ACHN (cell line): ENCODE measurements at places on chromosomes 16 and 17.
A peak's percentile ranks its signal among the peaks of the same experiment; 100 is the strongest.

- peak; percentile 64 for DNase-seq
Observed at GRCh38 chr16:4936181-4936990, 562 bp downstream of the PPL start.

GRCh38 chr17:57705921-57706695 is 39.0 kb downstream of the CCDC182 start:
- DNase-seq = no peak

DNA sequence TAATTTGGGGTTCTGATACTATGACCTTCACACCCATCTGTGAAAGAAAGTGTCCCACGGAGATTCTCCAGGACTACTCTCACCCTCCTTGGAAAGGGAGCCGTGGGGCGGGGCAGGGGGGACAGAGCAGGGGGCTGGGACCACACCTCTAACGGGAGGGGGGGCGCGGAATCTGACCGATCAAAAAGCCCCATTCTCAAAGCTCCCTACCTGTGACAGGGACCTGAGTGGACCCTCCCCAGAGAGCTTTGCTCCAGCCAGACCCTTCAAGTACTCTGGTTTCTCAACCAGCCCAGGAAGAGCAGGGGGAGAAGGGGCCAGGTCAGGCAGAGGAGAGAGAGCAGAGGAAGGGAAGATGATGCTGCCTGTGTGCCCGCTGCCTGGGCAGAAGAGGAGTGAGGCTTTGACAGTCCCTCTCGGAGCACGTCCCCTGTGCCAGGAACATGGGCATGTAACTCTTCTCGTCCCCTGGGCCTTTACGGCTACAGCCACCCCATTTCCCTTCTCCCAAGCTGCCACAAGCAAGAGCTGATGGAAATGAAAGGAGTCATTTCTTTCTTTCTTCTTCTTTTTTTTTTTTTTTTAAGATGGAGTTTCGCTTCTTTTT is 682 bp downstream of the XAF1 start:
- DNase-seq = no peak

DNA sequence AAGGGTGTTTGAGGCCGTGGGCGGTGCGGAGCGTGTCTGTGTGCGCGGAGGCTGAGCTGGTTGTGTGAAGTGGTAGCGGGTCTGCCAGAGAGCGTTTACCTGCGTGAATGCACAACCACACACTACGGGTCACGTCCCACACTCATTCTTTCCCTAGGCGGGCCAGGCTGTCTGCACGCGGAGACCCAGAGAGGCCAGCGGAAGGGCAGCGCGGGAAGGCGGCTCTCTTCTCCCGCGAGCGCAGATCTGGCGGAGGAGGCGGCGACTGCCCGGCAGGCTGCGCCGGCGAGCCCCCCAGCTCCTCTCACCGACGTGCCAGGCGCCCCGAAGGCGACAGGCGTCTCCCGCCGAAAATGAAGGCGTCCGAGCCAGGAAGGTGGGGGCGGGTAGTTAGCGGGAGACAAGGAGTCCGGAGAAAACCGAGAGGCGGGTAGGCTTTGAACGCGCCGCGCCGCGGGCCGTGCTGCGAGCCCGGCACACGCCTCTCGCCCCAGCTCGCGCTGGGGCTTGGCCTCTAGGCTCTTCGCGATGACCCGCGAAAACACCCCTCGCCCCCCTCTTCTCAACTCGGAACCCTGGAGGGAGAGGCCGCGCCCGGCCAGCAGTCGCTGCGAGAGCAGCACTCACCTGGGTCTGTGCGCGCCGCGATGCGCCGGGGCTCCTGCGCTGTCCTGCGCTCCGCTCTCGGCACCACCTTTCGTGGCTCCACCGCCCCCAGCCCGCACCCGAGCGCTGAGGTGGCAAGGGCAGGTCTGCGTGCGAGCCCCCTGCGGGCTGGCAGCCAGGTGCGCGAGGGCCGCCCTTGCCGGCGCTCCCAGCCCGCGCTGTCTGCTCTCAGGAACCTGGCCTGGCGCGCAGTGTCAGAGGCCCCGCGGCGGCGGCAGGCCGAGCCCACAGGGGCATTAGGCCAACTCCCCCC is 2.0 kb upstream of the FOXF1 start:
- no peak for DNase-seq

DNA sequence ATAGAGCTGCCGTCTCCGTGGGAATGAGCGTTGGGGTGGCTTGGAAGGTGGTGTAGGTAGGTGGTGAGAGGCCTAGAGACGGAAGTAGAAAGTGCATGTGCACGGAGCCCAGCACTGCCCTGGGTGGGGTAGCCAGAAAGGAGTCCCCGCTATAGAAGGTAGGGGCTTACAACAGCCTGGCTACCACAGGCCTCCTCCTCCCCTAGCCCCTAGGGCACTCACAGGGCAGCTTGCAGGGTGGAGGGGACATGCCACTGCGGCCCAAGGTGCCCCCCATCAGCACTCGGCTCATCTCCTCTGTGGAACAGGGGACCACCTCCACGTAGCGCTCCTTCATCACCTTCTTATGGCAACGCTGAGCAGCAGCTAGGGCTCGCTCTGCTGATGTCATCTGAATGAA is 5.0 kb downstream of the ESRP2 start:
- no peak for DNase-seq

- DNase-seq = no peak
Observed at GRCh38 chr16:83624429-83625120, 183.2 kb upstream of the HSBP1 start.

DNA sequence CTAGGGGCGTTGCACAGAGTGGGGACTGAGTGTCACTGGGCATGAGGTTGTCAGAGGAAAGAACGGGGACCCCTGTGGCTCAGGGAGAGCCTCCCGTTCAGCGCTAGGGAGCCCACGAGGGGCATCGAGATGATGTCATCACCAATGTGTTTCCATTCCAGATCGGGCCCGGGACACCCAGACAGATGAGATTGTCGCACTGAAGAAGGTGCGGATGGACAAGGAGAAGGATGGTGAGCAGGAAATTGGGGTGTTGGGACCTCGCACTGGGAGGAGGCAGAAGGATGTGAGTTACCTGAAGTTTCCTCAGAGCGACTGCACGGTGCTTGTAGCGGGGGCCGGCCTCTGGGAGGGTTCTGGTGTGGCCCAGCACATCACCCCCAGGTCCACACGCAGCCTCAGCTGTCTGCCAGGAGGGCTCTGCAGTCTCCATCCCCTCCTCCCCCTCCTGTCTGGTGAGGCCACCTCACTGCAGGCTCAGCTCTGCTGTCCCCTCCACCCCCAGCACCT is 4.0 kb downstream of the CDK10 start:
- no peak for DNase-seq

DNA sequence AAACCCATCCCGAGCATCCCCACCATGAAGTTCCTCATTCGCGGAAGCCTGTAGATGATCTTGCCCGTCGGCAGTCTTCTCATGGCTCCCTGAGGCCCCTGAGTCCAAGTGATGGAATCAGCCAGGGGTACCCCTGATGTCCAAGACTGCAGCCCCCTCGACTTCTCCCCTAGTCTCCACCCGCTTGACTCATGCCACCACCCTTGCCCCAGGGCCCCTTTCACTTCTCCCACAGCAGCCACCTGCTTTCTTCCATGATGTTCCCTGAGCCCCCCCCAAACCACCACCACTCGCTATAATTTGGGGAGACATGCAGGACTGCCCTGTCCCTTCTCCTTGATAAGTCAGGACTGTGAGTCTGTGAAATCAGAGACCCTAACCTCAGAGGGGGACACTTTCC is 11.4 kb downstream of the BEAN1 start:
- DNase-seq = no peak

- peak; percentile 51 for DNase-seq
Observed at GRCh38 chr16:57092786-57093411, 516 bp downstream of the CPNE2 start.

DNA sequence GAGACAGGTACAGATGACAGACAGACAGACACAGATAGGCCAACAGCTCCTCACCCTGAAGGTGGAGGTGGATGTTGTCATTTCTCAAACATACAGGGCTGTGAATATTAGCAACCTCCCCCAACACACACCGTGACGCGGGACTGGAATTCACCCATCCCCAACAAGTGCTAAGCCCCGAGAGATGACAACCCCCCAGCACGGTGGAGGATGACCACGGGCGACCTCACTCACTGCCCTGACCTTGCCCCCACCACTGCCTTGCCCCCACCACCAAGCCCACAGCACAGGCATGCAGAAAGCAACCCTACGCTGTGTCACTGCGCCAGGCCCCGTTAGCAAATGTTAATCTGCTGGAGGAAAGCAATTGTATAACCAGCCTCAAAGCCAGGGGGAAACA is 4.9 kb upstream of the KRT17 start:
- no peak for DNase-seq

- DNase-seq = no peak
Observed at GRCh38 chr17:1852327-1852726, 22.5 kb downstream of the RPA1 start.

DNA sequence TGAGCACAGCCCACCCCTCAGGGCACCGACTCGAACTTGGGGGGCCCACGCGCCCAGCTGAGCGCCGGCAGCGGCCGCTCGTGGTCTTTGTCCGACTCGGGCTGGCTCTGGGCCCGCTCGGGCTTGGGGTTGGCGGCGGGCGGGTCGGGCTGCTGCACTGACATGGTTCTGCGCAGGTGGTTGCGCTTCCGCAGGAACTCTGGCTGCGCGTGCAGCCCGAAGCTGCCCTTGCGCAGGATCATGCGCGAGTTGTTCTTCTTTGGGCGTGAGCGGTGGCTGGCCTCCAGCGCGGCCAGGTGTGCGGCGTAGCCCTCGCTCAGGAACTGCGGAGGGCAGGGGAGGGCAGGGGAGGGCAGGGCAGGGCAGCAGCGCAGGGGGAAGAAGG is 11.1 kb downstream of the PIMREG start:
- no peak for DNase-seq

GRCh38 chr17:18246880-18247612 is 11.5 kb downstream of the FLII start:
- DNase-seq = peak; percentile 18

GRCh38 chr17:14297161-14297851 is 3.6 kb upstream of the HS3ST3B1 start:
- no peak for DNase-seq

- no peak for DNase-seq
Observed at GRCh38 chr16:4689864-4690704, 3.3 kb upstream of the NUDT16L1 start.

GRCh38 chr16:84869473-84869845 is 49.7 kb downstream of the CRISPLD2 start:
- DNase-seq = no peak

- DNase-seq = no peak
Observed at GRCh38 chr17:80851277-80851925, 140.2 kb upstream of the CHMP6 start.

DNA sequence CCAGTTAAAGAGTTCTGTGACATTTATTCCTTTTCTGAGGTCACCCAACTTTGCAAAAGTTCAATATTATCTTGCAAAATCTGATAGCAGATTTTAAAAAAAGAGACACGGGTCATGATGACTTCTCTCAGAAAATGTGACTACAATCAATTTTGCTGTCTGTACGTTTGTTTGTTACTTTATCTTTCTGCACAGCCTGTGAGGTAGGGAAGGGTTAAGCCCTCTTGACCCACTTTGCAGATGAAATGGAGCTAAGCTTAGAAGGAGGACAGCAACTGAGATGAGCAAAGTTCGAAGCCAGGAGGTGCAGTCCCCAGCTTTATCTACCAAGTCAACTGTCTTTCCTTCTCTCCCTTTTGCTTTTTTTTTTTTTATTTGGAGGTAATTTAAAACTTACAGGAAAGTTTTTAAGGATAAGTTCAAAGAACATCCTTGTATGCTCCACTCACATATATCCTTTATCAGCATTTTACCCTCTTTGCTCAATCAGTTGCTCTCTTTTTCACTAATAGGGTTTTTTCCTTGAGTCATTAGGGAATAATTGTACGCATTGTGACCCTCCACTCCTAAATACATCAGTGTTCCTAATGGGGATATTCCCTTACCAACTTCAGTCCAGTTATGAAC is 86.8 kb downstream of the MSI2 start:
- no peak for DNase-seq

DNA sequence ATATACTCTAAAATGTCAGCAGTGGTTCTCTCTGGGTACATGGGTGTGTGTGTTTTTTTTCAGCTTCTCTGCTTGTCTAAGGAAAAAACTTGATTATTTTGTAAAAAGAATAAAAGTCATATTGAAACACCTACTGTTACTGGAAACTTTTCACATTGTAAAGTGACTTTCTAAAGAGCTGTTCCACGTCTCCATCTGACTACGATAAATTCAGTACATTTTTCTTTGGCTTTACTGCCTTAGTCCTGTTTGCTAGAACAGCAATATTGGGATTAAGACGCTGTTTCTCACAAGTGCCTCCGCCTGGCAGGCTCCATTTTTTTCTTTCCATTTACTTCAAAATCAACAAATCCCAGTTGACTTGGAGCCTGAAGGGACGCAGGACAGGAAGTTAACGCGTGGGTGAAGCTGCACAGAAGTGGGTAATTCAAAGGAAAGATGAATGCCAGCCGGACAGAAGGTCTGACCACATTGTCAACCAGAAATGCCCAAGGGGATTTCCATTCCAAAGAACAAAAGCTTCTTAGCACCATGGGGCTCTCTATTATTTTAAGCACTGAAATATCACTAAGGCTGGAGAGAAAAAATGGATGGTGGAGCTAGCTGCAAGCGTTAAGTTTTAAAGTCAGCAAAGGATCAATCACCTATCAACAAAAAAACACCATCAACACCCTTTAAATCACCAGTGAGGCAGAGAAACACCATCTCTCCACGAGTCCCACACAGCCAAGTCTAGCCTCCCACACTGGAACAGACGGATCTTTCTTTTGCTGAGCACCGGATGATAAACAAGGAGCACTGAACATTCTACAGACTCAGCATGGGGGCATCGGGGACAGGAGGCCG is 8.4 kb downstream of the GLOD4 start:
- no peak for DNase-seq

DNA sequence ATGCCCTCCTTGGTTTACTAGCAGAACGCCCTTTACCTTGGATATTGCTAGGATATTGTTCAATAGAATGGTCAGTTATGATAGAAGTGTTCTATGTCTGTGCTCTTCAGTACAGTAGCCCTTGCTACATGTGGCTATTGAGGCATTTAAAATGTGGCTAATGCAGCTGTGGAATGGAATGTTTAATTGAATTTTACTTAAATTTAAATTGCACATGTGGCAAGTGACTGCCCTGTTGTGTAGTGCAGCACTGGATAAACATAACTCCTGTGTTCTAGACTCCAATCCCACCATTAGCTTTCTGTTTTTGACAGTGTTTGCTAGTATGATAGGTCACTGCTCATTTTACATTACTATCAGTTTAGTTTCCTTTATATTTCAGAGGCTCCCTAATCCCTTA is 29.9 kb downstream of the RAD51C start:
- no peak for DNase-seq
